ENCODE measurements at places on chromosomes 11 and 22.
A peak's percentile ranks its signal among the peaks of the same experiment; 100 is the strongest.

- DNase-seq, result no peak
Measured at GRCh38 chr11:72597721-72598120, 76.5 kb downstream of the PDE2A start.

GRCh38 chr22:48351376-48352085, 1476.1 kb downstream of the BRD1 start:
- DNase-seq, result no peak

GRCh38 chr11:132751516-132752250, 780.6 kb downstream of the OPCML start:
- no peak for DNase-seq

DNA sequence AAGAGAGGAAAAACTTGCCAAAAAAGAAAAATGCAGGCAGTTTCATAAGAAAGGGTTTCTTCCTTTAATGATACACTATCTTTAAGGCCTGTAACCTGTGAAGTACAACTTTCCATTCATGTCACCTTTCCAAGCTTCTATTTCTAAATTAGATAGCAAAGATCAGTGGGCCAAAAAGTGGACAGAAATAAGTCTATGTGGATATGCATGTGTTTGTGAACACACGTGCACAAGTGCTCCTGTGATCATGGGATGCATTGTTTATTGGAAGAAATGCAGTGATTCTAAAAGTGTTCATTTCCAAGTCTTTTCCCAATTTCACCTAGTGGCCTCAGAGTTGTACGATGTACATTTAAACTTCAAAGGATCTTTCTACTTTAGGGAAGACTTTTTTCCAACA, 230.0 kb upstream of the BLID start:
- DNase-seq, result no peak

GRCh38 chr11:46675949-46676348, 24.5 kb downstream of the ARHGAP1 start:
- no peak for DNase-seq

DNA sequence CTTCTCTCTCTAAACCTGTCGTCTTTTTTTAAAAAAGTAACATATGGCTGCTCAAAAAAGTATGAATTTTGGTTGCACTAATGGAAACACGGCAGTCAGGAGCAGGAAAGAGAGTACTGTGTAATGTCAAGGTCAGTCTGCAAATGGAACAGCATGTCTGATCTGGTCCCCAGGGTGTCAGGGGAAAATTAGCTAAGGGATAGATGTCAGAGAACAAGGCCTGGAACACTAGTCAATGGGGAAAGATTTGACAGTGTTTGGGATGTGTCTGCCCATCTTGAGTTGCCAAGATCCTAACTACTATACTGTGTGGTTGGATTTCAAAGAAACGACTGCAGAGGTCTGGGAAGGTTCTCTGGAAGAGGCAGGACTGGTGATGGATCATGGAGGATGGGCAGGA, 65.7 kb upstream of the PHOX2A start:
- DNase-seq, result no peak

DNA sequence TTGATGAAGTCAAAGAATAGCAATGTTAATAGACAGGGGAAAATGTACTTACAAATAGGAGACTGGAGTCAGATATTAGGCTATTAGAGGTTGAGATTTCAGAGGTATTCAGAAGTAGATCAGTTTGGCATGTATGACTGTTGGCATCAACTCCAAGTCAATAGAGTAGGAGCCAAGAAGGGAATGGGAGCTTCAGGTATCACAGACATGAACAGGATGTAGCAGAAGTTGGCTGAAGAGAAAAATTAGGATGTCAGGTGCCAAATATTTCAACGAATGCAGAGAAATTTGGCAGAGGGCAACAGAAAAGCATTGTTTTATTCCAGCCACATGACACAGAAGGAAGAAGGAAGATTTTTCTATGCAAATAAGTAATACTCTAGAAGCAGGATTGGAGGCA, 69.7 kb downstream of the GLYATL1 start:
- no peak for DNase-seq

- DNase-seq, result no peak
Measured at GRCh38 chr11:2578929-2579270, 120.9 kb downstream of the KCNQ1OT1 start.

GRCh38 chr11:57203359-57203758, 21.6 kb downstream of the LRRC55 start:
- no peak for DNase-seq

DNA sequence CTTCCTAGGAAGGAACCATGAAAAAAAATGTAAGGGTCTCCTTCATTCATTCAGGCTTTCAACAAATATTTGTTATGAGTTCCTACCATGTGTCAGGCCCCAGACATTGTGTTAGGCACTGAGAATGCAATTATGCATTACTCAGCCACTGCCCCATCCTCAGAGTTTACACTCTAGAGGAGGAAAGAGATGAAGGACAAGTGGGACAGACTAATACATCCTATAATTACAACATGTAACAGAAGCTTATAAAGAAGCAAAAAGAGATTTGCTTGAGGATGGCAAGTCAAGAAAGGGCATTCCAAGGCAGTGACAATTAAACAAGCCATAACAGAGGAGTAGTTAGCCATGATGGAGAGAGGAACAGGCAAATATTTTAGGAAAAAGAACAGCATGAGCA, 78.6 kb downstream of the FAM168A start:
- DNase-seq, result no peak

DNA sequence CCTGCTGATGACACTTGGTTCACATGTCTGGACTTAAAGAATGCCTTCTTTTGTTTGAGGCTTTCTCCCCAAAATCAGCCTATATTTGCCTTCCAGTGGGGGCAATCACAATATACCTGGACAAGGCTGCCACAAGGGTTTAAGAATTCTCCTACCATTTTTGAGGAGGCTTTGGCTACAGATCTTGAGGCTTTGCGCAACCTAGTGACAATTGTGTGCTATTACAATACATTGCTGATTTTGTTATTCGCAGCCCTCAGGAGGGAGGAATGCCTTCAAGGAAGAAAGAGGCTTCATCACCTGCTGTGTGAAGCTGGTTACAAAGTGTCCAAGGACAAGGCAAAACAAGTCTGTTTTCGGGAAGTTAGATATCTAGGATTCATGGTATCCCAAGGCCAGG, 50.8 kb upstream of the OR4C15 start:
- DNase-seq, result no peak

DNA sequence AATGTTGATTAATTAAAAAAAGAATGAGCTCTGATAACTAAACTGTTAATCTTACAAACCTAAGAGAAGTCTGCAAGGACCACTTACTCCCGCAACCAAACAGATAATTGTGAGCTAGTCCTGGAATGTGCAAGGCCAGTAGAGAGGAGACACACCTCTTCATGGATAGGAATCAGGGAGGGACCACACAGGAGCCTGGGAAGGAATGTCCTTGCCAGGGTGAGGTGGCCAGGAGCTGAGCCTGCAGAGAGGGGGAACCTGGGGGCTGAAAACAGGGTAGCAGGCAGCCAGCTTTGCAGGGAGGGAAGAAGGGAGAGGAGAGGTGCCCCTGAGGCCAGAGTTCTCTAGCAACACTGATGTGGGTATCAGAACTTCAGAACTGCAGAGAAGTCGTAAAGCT, 9.4 kb upstream of the NLRP10 start:
- no peak for DNase-seq

GRCh38 chr11:69891421-69892236, 72.4 kb upstream of the FGF3 start:
- DNase-seq, result peak; percentile 24

DNA sequence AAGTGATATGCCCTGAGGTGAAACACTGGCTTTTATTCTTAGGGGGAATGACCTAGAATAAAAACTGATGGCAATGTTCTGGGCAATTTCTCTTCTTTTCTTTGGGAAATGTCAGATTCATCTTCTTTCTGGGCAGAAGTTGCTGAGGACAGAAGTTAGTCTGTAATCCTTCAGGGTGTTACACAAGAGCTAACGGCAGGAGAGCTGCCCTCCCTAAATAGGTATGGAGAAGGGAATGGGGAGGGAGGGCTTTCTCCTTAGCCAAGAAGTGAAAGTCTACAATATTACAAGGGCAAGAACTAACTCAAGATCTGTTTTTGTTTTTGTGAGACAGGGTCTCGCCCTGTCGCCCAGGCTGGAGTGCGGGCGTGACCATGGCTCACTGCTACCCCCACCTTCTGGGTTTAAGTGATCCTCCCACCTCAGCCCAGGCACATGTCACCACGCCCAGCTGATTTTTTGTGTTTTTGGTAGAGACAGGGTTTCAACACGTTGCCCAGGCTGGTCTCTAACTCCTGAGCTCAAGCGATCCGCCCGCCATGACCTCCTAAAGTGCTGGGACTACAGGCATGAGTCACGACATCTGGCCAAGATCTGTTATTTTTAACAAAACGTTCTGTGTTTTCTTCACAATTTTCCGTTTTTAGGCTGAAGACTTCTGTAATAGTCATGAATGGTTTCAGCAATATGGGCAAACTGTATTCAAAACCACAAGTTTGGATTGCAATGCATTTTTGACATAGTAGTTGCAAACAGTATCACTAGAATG, 7.2 kb downstream of the PIWIL4 start:
- peak; percentile 68 for DNase-seq

DNA sequence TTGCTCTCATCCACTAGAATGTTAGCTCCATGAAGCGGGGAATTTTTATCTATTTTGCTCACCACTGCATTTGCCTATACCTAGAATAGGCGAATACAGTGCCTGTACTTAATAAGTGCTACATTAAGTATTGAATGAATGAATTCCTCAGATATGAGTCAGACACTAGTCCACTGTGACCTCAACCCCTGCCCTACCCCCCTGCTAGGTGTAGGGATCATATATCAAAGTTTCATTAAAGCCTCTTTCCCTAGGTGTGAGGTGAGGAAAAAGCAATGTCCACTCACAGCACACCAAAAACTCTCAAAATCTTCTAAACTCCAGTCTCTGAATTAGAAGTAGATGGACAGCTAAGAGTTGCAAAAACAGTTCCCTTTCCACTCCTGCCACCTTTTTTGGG, 9.8 kb upstream of the PSMA1 start:
- DNase-seq, result no peak

GRCh38 chr11:2987881-2988861, 4.0 kb downstream of the NAP1L4 start:
- DNase-seq, result no peak

GRCh38 chr11:62373464-62374119, 36.3 kb downstream of the ASRGL1 start:
- DNase-seq, result no peak

- no peak for DNase-seq
Measured at GRCh38 chr11:57764566-57764965, 3.0 kb downstream of the CTNND1 start.

GRCh38 chr11:2693271-2694261, 6.2 kb downstream of the KCNQ1OT1 start:
- DNase-seq, result no peak

- DNase-seq, result no peak
Measured at GRCh38 chr11:48000432-48000831, 20.1 kb downstream of the PTPRJ start.

DNA sequence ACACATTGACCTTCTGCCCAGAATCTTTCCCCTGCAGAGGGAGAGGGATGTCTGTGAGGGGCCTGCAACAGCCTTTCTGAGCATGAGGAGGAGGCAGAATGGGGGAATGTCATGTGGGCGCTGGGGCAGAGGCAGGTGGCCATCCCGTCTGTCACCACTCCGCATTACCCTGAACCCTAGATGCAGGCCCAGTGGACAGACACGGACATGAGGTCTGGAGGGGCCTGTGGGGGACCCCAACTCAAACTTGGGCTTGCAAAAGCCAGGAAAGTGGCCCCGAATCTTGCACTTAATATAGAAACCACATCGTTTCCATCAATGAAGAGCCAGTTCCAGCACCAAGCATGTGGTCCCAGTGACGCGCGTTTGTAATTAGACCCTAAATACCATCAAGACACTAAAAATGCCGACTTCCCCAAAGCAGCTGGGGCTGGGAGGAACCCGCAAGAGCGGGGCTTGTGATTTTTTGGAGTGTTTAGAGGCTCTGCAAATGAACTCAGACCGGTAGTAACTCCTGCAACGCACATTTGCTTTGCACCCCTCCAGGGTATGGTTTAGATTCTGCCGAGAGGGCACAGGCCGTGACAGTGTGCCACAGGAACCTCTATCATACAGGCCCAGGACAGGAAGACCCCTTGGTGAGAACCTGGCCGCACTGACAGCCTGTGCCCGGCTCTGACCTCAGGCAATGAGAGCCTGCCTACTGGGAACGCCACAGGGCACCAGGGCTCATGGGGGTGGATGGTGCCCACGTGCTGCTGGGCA, 109.3 kb downstream of the CTTN start:
- DNase-seq, result no peak

GRCh38 chr11:105754260-105754659, 144.4 kb downstream of the GRIA4 start:
- DNase-seq, result no peak

DNA sequence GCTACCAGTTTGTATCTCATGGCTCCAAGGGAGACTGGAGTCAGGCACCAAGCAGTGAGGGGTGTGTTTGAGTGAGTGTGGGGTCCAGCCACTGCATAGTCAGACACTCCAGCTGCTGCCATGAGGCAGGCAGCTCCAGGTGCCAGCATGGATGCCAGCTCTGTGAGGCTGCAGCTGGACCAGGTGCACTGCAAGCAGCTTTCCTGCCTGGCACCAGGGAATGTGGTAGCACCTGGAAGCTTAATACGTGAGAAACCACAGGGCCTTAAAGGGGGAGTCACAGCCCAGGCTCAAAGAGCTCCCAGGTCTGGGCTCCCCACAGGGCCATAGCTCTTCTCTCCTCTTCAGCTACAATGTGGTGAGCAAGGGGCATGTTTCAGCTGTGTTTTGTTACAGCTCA, 817.8 kb upstream of the LUZP2 start:
- no peak for DNase-seq

- no peak for DNase-seq
Measured at GRCh38 chr22:46273432-46274148, 5.8 kb downstream of the TTC38 start.

GRCh38 chr22:45612451-45612901, 59.2 kb upstream of the ATXN10 start:
- DNase-seq, result no peak

DNA sequence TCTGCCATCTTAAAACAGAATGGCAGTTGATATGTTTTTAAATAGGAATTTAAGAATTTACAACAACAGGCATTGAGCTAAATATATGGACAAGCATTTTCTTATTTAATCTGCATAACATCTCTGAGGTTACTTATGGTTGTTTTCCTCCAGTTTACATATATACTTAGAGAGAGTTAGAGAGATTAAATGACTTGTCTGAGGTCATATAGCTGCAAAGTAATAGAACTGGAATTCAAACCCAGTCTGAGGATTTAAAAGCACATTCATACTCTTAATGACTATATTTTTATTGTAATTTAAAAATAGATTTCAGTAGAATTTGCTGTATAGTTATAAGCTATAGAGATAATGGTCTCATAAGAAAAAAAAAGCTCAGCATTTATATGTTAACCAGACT, 81.4 kb upstream of the GRIK4 start:
- no peak for DNase-seq

- no peak for DNase-seq
Measured at GRCh38 chr11:95419915-95420314, 188.9 kb upstream of the SESN3 start.

DNA sequence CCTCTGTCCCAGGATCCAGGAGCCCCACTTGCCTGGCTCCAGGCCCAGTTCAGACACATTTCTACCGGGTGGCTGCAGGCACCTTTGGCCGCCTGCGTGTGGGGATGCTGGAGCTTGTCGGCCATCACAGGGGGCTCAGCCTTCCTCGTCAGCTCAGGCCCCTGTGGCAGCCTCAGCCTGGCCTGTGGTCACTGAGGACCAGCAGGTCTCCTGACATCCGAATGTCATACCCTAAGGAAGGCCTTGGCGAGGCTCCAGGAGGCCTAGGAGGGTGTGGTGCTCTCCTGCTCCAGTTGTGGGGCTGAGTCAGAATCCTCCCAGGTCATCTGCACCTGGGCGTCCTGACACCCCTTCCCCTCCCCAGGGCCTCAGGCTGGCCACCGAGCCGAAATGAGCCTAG, 14.9 kb upstream of the SOX10 start:
- no peak for DNase-seq

- no peak for DNase-seq
Measured at GRCh38 chr11:90512846-90513245, 290.0 kb upstream of the CHORDC1 start.
